BJ (cell line): ENCODE measurements at places on chromosomes 6 and 20.

- no peak for DNase-seq
Measured at GRCh38 chr6:52731719-52732118, 31.6 kb downstream of the GSTA2 start.

DNA sequence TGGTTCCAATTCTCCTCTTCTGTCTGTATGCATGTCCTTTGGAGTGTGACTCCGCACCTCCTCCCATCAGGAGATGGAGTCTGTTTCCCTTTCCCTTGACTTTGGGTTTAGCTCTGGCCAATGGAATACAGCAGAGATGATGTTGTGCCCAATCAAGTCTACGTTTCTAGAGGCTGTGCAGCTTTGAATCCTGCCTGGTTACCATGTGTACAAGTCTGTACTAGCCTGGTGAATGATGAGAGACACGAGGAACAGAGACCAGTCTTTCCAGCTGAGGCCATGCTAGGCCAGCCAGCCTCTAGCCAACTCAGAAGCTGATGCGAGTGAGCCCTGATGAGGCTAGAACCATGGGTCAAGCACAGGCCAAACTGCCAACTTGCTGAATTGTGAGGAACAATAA, 83.2 kb downstream of the LAMP5 start:
- no peak for DNase-seq

DNA sequence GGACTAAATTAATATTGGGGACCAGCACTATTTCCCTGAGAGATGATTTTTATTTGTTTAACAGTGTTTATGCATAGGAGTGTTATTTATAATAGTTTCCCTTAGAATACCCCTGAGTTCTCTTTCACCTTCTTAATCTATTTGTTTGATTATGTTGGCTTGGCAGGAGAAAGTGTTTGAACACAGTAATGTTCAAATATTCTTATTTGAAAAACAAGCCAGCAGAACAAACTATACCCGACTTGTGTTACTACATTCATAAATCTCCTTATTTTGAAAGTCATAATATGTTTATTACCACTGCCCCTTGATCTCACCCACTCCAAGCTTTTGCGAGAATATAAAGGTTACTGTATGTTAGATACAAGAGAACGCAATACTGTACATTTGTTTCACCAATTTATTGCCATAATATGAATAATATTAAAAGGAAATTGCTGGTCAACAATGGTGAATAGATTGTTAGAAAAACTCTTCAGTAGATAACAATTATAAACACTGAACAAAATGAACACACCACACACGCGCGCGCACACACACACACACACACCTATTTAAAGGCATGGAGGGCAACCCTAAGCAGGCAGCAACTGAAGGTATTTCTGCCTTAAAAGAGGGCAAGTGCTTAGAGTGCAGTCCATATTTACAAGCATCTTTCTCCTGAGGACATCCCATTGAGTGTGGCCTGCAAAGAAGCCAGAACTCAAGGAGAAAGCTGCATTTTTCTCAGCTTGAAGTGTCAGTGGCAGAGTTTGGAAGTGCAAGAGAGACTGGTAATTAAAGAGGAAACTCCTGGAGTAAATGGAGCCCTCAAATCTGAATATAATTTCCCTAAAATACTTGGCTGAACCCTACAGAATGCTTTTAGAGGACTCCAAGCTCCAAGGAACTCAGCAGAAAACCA, 279.4 kb upstream of the MAN1A1 start:
- no peak for DNase-seq

- DNase-seq, result no peak
Measured at GRCh38 chr6:967701-968100, 274.8 kb upstream of the EXOC2 start.

- DNase-seq, result peak; percentile 79
Measured at GRCh38 chr6:169172456-169172855, 81.2 kb downstream of the THBS2 start.

DNA sequence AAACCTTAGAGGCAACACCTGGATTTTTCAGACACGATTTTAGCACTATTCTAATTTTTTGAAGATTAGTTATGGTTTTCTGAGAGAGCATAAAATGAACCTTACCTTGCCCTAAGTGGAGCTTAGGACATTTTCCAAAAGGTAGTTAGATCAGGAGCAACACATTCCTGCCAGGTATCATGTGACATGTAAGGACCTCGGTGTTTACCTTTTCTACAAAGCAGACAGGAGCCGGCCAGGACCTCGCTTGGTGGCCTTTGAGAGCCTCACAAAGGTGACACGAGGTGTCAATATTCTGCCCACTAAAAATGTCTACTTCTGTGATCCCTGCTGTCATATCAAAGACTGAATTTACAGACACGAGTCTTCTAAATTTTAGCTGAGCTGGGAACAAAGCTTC, 174.9 kb downstream of the SMOC2 start:
- no peak for DNase-seq

- DNase-seq, result no peak
Measured at GRCh38 chr20:45823949-45824835, 2.9 kb downstream of the TNNC2 start.

DNA sequence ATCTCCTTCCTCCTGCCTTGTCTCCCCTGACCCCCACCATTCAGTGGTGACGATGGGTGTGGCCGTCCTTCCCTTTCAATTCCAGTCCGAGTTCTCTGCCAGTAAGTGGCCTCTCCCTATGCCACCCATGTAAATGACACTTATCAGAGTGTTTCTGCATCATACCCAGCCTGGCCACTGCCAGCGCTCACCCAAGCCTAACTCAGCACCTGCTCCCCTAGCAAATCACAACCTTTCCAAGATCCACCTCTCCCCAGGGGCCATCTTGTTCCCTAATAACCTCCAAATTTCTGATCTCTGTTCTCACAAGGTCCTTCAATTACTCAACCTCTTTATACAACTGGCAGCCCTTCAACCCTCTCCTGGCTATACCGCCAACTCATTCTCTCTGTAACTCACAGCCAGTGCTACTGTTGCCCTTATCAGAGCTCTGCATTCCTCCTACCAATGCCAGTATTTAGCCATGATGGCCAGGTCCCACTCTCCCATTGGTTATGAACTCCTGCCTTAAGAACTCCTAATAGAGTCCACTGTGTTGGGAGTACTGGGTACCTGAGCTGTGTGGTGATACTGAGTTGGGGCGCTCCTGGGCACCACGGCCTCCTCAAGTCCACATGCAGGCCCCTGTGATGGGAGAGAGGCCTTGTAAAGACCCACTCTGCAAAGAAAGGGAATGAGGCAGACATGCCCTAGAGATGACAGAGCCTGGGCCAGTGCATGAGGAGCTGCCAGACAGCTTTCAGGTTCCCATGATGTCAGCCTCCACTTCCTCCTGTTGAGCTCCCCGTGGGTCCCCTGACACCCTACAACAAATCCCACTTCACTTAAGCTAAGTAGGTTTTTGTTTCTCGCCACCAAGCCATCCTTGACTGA, 187.4 kb upstream of the RREB1 start:
- DNase-seq, result no peak

- no peak for DNase-seq
Measured at GRCh38 chr20:17896771-17897369, 71.7 kb downstream of the SNX5 start.

- no peak for DNase-seq
Measured at GRCh38 chr20:63377951-63378381, 16.8 kb upstream of the CHRNA4 start.

DNA sequence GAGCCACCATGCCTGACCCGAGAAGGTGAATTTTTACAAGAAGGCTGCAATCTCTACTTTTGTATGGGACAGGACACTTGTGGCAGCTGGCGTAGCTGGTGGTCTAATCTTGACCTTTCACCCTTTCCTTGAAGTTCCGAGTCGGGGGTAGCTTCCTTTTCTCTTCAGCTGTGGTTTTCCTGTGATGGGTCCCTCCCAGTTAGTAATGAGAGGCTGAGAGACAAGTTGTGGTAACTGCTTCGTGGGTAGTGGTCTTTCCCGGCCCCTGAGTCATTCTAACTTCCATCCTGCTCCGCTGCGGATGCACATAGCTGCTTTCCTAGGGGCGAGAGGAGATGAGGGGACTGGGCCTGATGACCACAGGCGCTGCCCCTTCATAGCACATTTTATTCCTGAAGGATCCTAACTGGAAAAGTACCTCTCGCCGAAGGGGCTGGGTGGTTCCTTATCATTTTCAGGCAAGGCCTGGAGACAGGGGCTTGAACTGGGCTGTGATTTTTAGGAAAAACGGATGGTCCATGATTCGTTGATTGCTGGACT, 3.1 kb downstream of the SYNJ2 start:
- no peak for DNase-seq

DNA sequence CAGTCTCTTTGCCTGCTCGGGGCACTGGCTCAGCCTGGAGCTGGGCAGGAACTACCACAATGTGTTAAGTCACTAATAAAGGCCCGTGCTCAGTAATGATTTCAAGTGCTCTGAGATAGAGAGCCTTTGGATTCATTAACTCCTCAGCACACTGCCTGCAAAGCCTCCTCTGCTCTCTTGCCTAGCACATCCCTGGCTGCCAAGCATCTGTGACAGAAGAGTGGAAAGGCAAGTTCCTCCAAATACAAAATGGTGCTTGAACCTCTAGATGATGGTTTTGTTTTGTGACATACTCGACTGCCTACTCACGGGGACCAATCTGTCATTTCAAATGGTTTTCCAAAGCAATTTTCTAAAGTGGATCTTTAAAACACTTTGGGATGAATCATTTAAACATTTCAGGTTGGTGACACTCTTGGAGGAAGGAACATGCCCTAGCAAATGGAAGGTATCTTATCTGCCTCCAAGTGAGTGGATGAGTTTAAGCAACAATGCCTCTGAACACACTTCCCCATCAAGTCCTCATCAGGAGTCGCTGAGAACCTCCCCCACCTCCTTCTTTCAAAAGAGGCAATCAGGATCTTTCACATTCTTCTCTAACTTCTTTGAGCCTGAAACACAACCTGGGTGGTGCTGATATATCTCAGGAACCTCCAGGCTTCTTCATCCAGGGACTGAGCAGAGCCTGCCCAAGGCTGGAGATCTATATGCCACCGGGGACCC, 35.8 kb downstream of the METTL24 start:
- DNase-seq, result no peak

- peak; percentile 25 for DNase-seq
Measured at GRCh38 chr6:129312880-129313279, 397.1 kb downstream of the ARHGAP18 start.

DNA sequence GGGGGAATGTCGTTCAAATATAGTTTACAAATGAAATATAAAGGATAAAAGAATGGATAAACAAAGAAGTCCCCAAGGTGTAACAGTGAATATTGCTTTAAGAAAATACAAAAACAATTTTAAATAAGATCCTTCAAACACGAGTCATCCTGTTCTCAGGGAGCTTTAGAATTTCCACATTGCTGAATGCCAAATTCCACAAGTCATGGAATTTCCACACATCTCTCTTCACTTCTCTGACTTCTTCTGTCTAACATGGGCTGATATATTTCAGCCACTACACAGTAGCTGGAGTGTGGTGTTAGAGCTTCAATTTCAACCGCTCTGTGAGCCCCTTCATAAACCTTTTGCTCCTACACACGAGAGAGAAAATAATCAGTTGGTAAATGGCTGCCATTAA, 28.0 kb downstream of the IL22RA2 start:
- DNase-seq, result no peak

DNA sequence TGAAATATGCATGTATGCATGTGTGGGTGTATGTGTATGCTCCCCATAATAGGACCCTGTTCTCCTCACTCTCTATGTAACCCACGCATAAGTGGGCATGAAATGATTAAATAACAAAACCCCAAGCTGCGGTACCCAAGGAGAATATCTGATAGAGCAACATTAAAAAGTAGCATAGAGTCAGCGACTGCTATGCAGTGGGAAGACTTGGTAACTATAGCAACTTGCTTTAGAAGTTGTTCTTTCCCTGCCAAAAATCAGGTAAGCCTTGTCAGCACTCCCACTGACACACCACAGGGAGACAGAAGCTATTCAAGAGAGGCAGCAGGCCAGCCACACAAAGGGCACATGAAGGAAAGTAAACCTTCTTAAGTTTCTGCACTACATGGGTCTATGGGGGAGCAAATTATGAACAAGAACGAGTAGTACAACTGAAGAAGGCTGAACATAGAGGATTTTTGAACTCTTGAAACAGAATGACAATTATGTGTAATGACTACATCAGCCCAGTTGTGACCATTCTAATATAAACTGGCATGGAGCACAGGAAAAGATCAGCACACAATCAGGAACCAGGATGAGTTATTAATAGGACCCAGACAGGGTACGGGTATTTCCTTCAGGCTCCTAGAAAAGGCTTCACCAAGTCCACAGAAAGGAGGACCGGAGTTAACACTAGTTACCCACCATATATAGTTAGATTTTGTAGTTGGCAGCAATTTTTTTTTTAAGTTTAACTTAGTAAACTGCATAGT, 89.9 kb downstream of the GPR6 start:
- DNase-seq, result no peak

- DNase-seq, result no peak
Measured at GRCh38 chr6:33329058-33329457, 11.5 kb upstream of the ZBTB22 start.

DNA sequence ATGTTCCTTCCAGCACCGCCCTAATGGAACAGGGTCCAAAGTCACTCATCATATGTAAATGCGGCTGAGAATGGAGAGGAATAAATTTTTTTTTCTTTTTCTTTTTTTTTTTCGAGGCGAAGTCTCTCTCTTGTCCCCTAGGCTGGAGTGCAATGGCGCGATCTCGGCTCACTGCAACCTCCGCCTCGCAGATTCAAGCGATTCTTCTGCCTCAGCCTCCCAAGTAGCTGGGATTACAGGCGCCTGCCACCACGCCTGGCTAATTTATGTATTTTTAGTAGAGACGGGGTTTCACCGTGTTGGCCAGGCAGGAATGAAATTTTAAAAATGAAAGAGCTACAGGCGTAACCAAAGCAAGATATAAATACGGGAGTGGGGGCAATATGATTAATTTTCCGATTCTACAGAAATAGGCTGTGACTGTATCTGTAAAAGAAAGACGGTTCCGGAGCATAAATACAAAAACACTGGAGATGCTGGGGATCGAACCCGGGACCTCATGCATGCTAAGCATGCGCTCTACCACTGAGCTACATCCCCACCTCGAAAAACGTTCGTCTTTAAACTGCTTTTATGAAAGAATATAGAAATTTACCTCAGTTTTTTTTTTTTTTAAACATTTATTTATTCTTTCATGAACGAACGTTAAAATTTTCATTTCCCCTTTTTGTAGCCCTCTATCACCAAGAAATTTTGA, 132.2 kb downstream of the GPX5 start:
- peak; percentile 15 for DNase-seq

GRCh38 chr6:49430187-49430586, 32.9 kb downstream of the MMUT start:
- DNase-seq, result peak; percentile 12

DNA sequence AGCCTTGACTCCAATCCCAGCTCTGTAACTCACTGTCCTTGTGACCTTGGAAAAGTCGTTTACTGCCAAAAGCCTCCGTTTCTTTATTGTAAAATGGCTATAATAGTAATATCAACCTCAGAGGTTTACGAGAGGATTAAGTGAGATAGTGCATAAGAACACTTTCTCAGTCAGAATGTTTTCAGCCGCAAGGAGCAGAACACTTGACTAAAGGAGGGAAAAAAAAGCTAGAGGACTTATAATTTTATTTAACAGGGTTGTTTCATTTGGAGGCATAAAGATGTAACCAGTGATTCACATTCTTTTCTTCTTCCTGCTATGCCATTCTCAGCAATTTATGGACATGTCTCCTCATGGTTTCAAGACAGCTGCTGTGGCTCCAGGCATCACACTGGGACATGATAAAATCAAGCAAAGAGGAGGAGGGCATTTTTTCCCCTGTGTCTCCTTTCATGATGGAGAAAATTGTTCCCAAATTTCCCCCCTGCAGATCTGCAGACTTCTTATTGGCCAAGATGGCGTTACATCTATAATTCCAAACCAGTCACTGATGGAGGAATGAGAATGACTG, 143.0 kb upstream of the PTPN1 start:
- DNase-seq, result no peak
